Stimulated activated CD8-positive, alpha-beta memory T cell treated with anti-CD3 and anti-CD28 coated beads, Interleukin-15, amount 100 ng/mL, for 24 hours (primary cell): ENCODE measurements at places on chromosomes 12 and 14.

GRCh38 chr12:124542021-124542949 is 25.1 kb downstream of the NCOR2 start:
- no peak for DNase-seq

GRCh38 chr12:47361389-47362021 is 281.7 kb upstream of the AMIGO2 start:
- no peak for DNase-seq

DNA sequence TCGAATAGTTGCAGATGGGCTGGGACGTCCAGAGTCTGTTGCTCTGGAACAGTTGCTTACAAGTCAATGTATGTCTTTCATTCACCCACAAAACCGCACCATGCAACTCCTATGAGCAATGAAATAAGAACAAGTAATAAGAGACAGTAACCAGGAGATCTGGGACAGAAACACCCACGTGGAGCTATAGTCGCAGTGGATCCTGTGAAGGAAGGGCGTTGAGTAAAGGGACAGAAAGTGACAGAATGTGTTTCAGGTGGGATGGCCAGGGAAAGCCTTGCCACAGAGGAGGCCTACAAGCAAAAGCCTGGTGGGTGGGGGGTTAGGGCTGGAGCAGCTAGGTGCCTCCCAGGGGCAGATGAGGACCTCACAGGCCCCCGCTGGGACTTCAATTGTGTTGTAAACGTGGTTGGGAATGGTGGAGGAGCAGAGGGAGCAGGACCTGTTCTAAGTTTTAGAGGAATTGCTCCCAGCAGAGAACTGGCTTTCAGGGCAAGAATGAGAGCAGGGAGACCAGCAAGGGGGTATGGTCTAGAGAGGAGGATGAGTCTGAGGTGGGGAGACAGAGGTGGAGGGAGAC is 86.7 kb upstream of the FZD10 start:
- DNase-seq, result no peak

DNA sequence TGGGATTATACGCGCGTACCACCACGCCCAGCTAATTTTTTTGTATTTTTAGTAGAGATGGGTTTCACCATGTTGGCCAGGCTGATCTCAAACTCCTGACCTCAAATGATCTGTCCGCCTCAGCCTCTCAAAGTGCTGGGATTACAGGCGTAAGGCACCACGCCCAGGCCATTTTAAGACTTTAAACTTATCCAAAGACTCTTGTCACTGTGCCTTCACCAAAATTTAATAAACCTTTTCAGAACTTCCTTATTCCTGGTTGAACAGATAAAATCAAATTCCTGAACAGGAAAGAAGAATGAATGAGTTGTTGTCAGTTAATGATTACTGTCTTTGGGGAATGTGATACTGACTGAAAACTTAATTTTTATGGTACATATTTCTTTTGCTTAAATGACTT is 37.8 kb downstream of the GIT2 start:
- no peak for DNase-seq

DNA sequence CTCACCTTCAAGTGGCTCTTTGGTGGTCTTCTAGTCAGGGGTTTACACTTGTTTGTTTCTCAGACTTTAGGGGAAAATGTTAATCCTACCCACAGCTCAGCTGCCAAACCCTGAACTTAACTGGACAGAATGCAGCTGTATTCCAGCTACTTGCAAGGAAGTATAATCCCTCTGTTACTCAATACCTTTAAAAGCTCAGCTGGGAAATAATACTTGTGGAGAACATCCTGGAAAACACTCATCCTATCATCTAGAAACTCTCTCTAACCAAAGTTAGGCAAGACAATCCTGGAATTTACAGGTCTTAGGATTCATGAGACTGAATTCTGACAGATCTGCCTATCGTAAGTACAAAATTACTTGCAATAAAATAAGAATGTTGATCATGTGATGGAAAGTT is 404.1 kb downstream of the ADAMTS20 start:
- no peak for DNase-seq
